Left kidney (tissue), 8 donors: ENCODE measurements at places on chromosomes 3 and 15. TPM values are rescaled to one million over a fixed set of nuclear protein-coding genes. Genes with fewer than 3 reads are reported as not detected.

STRIT1 gene
- polyA plus RNA-seq, result 1.5 TPM

CCR8 gene
- polyA plus RNA-seq, result not detected

POMGNT2 gene
- polyA plus RNA-seq, result 19.0 TPM

LYSMD4 gene
- polyA plus RNA-seq, result 15.6 TPM

RLBP1 gene
- not detected for polyA plus RNA-seq

GOLGA8M gene
- 4.5 TPM for polyA plus RNA-seq

SLC51A gene
- polyA plus RNA-seq, result 18.0 TPM

LINGO1 gene
- polyA plus RNA-seq, result 12.8 TPM

RHCG gene
- polyA plus RNA-seq, result 1.9 TPM

DAZL gene
- not detected for polyA plus RNA-seq

CCR3 gene
- not detected for polyA plus RNA-seq

ZNF662 gene
- polyA plus RNA-seq, result 51.6 TPM

SLC28A1 gene
- polyA plus RNA-seq, result 7.5 TPM

PFN2 gene
- polyA plus RNA-seq, result 442 TPM
